RKO (cell line): ENCODE measurements at places on chromosomes 11 and 22.

DNA sequence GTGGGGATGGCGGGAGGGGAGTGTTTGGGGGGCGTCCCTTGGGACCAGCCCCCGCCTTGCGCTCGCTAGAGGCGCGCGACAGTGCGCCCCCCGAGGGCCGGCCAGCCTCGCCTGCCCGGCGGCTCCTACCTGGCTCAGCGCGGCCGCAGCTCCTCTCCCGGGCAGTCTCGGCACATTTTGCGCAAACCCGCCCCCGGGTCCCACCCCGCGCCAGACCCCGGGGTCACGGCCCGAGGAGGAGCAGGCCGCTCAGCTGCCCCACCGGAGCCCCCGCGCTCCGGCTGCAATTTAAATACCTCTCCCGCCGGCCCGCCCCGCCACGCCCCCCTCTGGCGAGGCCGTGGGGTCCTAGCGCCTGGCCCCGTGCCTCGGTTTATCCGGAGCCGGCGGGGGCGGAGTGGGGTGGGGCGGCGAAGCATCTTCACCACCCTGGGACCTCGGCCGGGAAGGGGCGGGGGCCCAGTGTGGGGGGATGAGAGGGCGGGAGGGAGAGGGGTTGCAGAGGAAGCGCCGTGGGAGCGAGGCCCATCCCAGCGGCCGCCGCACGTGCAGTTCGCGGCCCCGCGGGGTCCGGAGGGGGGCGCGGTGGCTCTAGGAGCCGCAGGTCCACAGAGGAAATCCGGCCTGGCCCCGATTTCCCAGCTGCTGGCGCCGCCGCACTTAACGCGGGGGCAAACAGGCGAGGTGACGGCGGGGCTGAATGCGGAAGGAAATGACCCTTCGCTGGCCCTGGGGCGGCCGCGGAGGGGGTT, at the start of gene LRRC32:
TSS of gene LRRC32 (minus strand) at position 263 of the 752 bp plus-strand sequence. CDS start 4,793 bp downstream, outside the sequence.
- DNase-seq = no peak

GRCh38 chr11:69702239-69702691, 1.6 kb downstream of the FGF19 start:
- DNase-seq = no peak

DNA sequence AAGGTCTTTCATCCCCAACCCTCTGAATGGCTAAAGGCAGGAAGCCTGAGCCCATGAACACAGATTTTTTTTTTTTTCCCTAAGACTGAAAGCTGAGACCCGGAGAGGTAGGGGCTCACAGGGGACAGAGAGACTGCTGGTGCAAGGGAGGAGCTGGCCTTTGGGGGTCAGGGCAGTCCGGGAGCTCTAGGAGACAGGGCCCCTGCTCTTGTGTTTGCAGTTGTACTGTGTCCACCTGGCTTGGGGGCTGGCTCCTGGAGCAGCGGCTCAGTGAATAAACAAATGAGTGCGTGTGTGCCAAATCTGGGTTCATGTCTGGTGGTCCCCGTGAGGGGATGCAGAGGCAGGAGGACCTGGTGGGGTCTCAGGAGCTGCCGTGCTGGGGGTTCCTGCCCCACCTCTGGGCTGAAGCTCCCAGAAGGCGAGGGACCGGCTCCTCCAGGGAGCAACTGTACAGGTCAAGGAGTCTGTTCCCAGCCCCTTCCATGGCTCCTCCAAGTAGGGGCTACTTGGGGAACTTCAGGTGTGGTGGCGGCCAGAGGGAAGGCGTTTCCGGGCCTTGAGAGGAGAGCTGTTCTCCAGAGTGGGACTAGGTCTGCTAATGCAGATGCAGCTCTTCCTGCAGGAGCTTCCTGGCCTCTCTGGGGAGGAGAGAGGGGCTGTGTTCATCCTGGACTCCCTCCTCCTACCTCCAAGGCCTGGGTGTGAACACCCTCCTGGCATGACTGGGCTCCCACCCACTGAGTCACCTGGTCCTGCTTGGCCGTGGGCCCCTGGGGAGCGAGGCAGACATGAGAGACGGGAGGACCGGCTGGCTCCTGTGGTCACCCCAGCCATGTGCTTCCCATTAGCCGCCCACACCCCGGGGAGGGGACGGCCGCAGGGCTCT, 57.6 kb downstream of the FBXO7 start:
- DNase-seq = no peak

DNA sequence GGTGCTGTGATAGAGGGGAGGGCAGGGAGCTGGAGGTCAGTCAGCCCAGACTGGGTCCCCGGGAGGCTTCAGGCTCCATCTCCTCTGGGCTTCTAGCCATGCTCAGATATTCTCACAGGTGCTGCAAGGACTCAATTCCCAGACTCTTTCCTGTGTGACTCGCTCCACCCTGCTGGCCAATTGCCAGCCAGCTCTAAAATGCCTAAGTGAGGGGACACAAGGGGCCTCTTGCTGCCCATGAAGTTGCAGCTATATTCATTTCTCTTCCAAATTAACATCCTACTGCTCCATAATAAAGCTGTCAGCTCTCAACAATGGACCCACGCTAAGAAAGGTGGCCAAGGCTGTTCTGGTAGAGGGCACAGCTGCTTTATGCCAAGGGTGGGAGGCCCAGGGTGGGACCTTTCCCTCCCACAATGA, 101.5 kb downstream of the PLEKHA7 start:
- DNase-seq = no peak

DNA sequence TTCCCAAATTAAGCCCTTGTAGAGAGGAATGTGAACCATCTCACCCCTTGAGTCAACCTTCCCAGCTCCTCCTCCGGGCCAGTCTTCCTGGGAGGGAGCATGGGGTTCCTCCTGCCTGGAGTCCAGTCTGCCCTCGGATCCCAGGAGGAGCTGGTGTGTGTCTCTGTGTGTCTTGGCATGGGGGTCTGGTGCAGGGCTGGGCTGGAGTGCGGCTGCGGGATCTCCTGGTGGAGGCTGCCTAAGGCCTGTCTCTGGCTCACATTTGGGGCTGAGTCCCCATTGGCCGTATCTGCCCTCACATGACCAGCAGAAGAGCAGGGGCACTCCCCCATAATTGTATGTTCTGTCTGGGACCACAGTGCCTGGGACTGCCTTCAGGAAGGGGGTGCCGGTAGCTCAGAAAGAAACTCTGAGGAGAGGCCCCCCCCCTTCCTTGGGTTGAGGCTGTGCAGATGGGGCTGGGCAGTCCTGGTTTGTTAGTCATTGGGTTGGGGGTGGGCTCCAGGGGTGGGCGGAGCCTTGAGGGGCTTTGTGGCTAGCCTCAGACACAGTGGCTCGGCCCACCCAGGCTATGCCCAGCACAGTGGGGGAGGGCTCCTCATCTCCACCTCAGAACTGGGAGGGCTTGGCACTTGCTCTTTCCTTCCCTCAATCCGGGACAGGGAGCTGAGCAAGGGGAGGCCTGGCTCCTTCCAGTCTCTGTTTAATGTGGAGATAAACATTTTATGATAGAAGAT, 2.9 kb downstream of the C1QTNF5 start:
- DNase-seq = no peak

GRCh38 chr11:65058012-65058411, 341 bp downstream of the NAALADL1 start:
- DNase-seq = no peak

GRCh38 chr22:42918500-42918899, 61.4 kb upstream of the ARFGAP3 start:
- DNase-seq = no peak
